ENCODE measurements at places on chromosomes 16 and 17.
A peak's percentile ranks its signal among the peaks of the same experiment; 100 is the strongest.

- no peak for DNase-seq
- no peaks in the 10 kb centered on the region for H3K4me1 ChIP-seq
- H3K27ac ChIP-seq: no peak overlapping the region
- peaks cover 23% of the 10 kb centered on the region for H3K27me3 ChIP-seq
- H3K36me3 ChIP-seq: no peaks in the 10 kb centered on the region
- no peak overlapping the region for H3K4me3 ChIP-seq
Measured at GRCh38 chr17:35778641-35779196, 16.7 kb downstream of the MMP28 start.

- DNase-seq: no peak
- no peak overlapping the region for H3K4me3 ChIP-seq
- H3K27ac ChIP-seq: no peak overlapping the region
- no peaks in the 10 kb centered on the region for H3K36me3 ChIP-seq
- H3K4me1 ChIP-seq: no peaks in the 10 kb centered on the region
- H3K27me3 ChIP-seq: no peaks in the 10 kb centered on the region
Measured at GRCh38 chr16:64278196-64278595, 843.7 kb downstream of the CDH11 start.

DNA sequence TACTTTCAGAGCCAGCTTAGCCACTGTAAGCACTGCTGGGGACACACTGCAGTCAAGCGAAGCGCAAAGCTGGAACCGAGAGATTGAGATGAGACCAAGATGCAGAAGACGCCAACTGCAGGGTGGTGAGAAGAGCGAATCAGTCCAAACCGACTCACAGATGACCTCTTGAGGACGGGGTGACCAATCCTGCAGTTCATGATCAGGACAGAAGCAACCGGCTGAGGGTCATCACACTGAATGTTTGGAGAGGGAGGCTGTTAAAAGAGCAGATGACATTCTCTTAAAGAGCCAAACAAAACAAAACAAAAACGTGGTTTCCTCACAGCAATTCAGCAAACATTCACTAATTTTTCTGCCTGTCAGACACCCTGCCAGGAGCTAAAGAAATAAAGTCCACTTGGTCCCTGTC is 8.5 kb downstream of the HASPIN start:
- H3K4me3 ChIP-seq: no peak overlapping the region
- no peak for DNase-seq
- H3K27me3 ChIP-seq: no peaks in the 10 kb centered on the region
- peaks cover 25% of the 10 kb centered on the region for H3K36me3 ChIP-seq
- H3K4me1 ChIP-seq: peaks cover 9% of the 10 kb centered on the region
- no peak overlapping the region for H3K27ac ChIP-seq

DNA sequence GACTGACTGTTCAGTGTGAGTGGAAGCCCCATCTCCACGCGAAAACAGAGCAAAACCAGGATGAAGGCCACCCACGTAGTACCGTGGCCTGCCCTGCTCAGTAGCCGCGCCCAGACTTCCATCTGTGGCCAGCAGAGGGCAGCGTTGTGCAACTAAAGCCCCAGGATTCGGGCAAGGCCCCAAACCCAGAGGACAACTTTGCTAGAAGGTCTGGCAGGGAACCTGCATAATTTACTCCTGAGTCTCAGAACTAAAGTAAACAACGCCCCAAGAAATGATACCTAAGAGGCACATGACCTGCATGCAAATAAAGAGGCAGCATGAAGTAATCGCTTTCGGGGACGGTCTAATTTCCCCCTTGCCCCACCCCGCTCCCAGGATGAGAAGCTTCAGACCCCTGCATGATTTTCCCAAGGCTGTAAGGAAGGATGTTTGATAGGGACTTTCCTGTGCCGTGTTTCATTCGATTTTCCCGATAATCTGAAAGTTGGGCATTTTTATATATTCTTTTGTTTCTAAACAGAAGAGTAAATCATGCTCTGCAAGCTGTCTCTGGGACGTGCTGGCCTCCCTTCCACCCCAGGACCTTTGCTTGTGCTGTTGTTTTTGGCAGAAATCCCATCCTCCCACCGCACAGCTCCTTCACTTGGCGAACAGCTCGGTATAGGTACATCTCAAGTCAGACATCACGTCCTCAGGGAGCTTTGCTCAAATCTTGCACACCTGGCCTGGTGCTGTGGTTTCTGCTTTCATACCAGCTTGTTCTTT is 18.6 kb downstream of the HSBP1 start:
- DNase-seq: peak; percentile 78
- peaks cover 4% of the 10 kb centered on the region for H3K4me1 ChIP-seq
- H3K27ac ChIP-seq: no peak overlapping the region
- no peaks in the 10 kb centered on the region for H3K27me3 ChIP-seq
- H3K4me3 ChIP-seq: no peak overlapping the region
